ENCODE measurements at places on chromosomes 2 and 18.
A peak's percentile ranks its signal among the peaks of the same experiment; 100 is the strongest.

DNA sequence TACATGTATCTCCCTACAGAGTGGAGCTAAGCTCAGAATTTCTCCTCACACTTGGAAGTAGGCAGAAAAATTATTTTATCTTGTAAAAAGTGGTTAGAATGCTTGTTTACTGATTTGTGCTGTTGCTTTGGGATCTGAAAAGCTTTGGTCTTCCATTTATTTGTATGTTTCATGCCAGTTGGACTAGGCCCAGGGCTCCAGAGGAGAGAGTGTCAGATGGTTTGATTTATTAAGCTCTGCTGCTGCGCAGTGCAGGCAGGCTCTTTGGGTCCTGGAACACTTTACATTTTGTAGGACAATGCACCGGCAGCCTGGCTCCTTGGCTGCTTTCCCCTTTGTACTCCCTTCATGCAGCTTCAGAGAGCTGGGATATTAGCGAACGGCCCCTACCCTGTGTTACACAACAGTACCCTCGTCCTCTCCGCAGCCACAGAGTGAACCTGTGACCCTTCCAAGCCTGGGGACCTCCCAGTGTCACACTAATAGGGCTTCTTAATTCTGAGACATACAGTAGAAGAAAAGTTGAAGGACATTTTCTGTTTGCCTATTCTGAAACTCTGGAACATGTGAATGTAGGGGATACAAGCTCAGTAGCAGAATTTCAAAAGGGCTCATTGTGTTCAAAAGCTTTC is 56.7 kb upstream of the EML6 start:
- DNase-seq, result peak; percentile 60

DNA sequence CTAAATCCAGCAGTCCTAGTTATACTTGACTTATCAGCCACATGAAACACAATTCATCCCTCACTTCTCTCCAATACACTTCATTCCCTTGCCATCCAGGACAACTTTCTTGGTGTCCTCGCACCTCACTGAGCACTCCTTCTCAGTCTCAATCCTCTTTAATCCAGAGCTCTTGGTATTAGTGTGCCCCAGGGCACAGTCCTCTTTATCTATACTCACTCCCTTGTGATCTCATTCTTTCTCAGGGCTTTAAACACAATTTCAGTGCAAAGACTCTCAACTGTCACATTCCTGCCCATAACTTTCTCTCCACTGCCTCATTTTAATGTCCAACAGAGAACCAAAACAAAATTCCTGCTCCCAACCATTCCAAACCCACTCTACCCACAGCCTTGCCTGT is 60.8 kb upstream of the SPOPL start:
- no peak for DNase-seq

DNA sequence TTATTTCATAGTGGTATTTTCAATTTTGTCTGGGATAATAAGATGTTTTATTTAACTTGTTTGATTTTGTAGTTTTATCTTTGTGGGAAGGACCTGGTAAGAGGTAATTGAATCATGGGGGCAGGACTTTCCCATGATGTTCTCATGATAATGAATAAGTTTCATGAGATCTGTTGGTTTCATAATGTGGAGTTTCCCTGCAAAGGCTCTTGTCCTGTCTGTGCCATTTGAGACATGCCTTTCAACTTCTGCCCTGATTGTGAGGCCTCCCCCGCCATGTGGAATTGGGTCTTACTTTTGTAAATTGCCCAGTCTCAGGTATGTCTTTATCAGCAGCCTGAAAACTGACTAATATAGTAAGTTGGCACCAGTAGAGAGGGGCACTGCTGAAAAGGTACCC is 77.8 kb upstream of the ARHGAP15 start:
- no peak for DNase-seq

- DNase-seq, result no peak
These were observed 3.0 kb downstream of the FEV start for GRCh38 chr2:218981881-218982585.

GRCh38 chr18:8742387-8743361 is 37.3 kb downstream of the MTCL1 start:
- DNase-seq, result no peak

GRCh38 chr2:4258563-4258962 is 555.2 kb downstream of the DCDC2C start:
- no peak for DNase-seq

DNA sequence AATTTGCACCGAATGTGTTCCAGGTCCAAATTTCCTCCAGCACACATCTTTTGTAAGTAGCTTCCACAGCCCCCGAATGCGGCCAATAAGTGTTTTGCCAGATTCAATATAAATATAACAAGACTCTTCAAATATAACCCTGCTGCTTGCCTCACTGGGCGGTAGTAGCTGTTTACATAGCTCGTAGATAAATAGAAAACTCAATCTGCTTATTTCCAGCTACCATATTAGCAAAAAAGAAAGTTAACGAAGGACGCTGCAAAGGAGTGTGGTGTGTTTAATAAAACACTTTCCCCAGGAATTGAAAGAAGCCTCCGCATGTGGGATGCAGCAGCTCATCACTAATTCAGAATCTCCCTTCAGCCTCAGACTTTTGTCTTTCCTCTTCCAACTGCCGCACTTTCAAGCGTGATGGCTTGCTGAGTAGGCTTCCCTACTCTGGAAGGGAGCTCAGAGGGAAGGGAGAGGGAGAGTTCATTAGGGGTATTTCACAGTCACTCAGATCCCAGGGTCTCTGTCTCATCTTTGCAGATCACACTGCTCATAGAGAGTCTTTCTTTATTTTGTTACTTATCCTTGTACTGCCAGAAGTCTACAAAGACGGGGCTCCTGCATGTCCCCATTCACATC is 367.0 kb downstream of the RND3 start:
- DNase-seq, result no peak

Measured in amygdala (tissue), 56 donors.